Right renal cortex interstitium (tissue), 3 donors: ENCODE measurements at places on chromosomes 1 and 21. TPM values are rescaled to one million over a fixed set of nuclear protein-coding genes. Genes with fewer than 3 reads are reported as not detected.

MPZ gene
- 3.1 TPM for polyA plus RNA-seq

MYBPH gene
- 0.32 TPM for polyA plus RNA-seq

DNA sequence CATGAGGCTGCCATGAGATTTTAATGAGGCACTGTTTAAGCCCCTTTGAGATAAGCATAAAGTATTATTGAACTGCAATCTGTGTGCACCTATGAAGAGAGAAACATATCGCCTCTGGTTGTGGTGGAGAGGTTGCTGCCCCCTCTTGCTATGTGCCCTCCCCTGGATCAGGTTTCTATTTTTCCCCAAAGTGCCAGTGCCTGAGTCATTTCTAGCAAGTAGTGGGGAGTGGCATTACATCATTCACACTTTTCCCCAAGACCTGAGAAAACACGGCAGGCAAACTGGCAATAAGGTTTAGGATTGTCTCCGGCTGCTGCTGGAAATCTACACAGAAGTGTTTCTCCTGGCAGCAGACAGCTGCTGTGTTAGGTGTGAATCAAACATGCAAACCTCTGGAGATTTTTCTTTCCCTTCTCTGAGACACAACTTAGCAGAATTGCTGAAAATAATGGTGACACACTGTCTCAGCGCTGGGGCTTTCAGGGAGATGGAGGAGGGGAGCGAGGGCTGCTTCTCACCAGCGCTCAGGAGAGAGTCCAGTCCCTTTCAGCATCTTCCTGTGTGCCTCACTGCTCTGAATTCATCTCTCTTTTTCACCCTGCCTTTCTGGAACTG lies 13.7 kb upstream of the RGS16 start:
- DNase-seq = no peak

DNA sequence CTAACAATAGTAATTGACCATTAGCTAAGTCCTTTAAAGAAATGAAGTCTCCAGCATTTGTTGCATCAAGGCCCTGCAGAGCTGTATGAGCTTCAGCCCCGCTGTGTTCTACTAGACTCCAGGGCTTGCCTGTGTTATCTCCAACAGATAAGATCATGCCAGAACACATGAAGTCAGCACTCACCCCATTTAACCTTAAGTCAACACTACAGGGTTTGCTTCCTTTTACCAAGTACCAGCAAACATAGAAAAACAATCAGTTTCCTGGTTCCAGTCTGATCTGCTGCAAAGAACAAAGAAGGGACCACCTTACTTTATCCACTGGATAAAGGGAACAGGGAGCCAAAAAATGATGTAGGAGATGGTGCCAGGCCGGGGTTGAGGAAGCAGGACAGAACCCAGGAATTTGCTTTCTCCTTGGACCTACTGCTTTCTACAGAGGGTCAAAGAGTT lies 41.3 kb upstream of the ENAH start:
- DNase-seq = no peak

DNA sequence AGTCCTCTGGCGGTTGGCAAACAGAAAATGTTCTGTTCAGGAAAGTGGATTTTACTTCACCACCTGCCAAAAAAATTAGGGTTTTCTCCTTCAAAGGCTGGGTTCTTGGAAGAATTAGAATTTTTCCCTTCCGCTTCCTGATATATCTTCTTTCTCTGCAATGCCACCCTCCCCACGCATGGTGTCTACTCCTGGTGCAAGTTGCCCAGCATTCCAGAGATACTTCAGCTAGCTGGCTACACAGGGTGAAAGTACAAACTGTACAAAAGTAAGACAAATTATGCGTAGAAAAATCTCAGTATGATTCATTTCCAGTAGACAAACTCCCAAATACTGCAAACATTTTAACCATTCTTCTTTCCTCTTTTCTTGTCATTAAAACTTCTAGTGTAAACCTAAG lies 430.1 kb upstream of the ESRRG start:
- no peak for DNase-seq

GRCh38 chr1:225437710-225438437 lies 10.0 kb upstream of the LBR start:
- DNase-seq = no peak
